ENCODE measurements at places on chromosomes 7 and 10.

DNA sequence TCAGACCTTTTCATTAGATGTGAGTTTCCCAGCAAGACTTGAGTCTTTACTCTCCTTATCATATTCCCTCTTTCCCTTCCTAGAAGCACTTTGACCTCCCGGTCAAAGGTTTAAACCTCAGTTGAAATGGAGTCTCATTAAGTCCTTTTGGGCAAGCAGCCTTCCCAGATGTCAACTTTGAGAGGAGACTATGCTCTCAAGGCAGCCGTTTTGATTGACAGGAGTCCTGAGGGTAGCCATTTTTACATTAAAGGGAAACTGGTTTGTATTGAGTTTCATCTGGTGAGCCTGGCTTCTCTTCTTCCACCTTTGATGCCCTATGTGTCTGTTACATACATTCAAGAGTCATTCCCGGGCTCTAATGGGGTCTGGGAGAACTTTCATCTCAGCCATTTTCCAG is 685.1 kb downstream of the LRMDA start:
- no peak for DNase-seq

DNA sequence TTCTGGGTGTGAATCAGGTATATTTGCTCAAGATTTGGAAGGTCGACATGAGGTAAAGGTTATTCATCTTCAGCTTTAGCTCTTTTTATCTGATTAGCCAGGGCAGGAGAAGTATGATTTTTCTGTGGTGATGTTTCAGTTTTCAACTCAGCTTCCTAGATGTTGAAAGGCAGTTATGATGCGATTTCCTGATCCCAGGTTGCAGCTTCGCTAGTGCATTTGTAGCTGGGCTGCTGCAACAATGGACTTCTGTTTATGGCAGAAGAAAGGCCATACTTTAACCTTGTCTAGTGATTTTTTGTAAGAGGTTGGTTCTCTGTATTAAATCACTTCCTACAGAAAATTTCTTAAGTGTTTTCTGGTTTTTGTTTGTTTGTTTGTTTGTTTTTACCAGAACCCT is 619.3 kb downstream of the AUTS2 start:
- DNase-seq = no peak

DNA sequence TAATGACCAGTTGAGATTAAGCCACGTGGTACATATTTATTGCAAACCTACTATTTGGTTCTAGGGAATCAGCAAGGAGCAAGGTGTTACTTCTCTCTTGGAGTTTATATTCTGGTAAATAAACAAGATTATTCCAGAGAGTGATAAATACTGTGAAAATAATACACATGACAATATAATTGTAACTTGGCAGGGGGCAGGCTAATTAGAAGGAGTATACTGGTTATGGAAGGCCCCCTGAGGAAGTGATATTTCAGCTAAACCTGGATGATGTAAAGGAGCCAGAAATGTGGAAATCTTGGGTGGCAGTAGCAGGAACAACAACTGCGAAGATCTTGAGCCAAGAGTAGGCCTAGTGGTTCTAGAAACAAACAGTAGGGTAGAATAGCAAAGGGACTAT is 111.8 kb downstream of the SDK1 start:
- no peak for DNase-seq

- peak; percentile 45 for DNase-seq
Observed at GRCh38 chr10:97701438-97702069, 12.0 kb upstream of the MARVELD1 start.

GRCh38 chr10:43256531-43257346 is 10.1 kb downstream of the RASGEF1A start:
- no peak for DNase-seq

- peak; percentile 15 for DNase-seq
Observed at GRCh38 chr7:127708788-127709187, 56.8 kb downstream of the SND1 start.

DNA sequence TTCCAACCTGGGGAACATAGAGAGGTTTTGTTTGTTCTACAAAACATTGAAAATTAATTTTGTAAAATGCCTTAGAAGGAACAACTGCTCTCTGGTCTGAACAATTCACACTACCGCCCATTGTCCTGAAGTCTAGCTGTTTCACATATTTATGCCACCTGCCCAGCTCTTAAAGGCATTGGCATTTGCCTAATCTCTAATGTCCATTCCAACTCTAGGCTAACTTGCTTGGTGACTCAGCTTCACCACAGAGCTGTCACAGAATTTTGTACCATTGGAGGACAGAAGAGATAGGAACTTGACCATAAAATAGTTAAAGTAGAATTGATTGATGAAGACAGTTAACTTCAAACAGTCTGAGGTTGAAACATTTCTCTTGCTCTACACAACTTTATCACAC is 53.5 kb upstream of the PPP1R17 start:
- DNase-seq = no peak

GRCh38 chr7:154857240-154857639 is 145.7 kb downstream of the PAXIP1 start:
- DNase-seq = no peak

- no peak for DNase-seq
Observed at GRCh38 chr10:101235766-101236165, 6.5 kb upstream of the LBX1 start.

GRCh38 chr7:87147500-87147899 is 4.8 kb upstream of the DMTF1 start:
- DNase-seq = no peak

GRCh38 chr7:116348346-116348745 is 138.0 kb downstream of the TES start:
- no peak for DNase-seq

GRCh38 chr7:112452102-112452888 is 2.0 kb downstream of the IFRD1 start:
- no peak for DNase-seq

- no peak for DNase-seq
Observed at GRCh38 chr7:16242920-16243319, 178.4 kb downstream of the CRPPA start.

GRCh38 chr7:132145466-132145865 is 430.8 kb downstream of the PLXNA4 start:
- no peak for DNase-seq

- no peak for DNase-seq
Observed at GRCh38 chr7:84677117-84677732, 482.6 kb upstream of the SEMA3A start.

- no peak for DNase-seq
Observed at GRCh38 chr7:15130666-15131541, 228.4 kb upstream of the DGKB start.

DNA sequence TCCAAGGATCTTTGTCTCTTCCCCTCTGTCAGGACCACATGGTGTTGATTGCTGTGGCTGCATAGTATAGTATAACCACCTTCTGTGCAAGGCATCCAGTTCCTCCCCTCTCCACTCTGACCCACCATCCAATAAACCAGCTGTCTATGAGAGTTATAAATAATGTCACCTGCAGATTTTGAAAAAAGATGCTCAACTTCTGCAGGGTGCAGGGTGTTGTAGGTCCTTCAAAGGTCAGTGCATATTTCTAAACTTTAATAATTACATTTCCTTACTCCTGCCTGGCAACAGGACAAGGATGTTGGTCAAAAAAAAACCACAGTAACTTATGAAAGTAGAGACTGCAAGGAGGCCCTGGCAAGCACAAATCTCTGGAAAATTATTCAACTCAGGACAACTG is 166.2 kb downstream of the PKD1L1 start:
- no peak for DNase-seq

DNA sequence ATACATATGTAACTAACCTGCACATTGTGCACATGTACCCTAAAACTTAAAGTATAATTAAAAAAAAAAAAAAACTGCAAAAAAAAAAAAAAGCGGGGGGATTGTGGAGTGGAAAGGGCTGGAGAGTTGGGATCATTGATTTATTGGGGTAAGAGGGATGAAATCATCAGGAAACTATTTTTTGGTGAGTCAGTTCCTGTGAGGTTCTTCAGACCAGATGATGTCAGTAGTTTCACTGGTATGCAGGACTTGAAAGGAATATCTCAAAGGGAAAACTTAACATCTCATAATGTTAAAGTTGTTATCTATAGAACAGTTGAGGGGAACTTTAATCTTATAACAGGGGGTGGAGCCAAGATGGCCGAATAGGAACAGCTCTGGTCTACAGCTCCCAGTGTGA is 32.6 kb upstream of the TECTB start:
- no peak for DNase-seq

- DNase-seq = no peak
Observed at GRCh38 chr10:113846036-113846435, 7.8 kb downstream of the DCLRE1A start.

DNA sequence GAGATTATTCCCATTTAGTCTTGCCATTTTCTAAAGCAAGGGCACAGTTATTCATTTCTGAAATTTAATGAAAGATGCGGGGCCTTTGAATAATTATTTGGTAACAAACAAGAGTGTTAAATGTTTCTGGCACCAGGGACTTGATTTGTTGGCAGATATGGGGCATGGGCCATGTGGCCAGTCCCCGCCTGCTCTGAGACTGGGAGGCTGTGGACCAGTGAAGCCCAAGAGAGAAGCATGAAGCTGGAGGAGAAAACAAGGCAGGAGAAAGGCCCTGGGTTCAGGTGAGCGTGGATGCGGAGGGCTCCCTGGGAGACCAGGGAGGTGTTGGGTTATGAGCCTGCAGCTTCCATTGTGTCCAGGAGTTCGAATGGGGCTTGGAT is 378.5 kb downstream of the TCERG1L start:
- DNase-seq = no peak

GRCh38 chr7:70947181-70947580 is 184.8 kb upstream of the GALNT17 start:
- DNase-seq = no peak
